ENCODE measurements at places on chromosomes 6 and 20.

GRCh38 chr20:49677777-49678758 lies 35.6 kb downstream of the B4GALT5 start:
- DNase-seq = no peak

DNA sequence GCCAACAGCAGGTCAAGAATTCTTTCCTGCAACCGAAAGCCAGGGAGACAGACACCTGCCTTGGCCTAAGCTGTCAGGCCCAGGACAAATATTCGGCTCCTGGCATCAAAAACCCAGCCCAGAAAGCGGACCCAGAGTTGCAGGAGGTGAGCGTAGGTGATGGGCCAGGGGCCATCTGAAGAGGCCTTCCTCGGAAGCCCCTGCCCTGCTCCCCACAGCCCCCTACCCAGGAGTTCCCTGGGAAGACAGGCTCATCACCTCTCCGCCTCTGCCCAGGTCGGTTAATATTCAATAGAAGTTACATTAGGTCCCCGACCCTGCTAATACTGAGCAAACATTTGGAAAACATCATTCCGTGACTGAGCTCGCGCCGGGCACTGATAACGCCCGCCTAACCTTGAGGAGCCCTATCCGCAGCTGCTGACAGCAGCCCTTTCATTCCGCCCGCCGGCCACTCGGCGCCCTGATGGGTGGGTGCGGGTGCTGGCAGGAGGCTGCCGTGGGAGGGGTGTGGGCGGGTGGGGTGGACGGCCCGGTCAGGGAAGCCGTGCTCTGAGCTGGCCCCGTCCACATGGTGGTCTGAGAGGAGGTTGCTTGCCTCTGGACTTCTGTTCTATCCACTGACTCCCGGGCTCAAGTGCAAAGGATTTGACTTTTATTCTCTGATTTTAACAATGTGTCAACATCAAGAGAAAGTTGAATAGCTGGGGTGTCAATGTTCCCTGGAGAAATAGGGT lies 55.7 kb downstream of the HNF4A start:
- DNase-seq = no peak

DNA sequence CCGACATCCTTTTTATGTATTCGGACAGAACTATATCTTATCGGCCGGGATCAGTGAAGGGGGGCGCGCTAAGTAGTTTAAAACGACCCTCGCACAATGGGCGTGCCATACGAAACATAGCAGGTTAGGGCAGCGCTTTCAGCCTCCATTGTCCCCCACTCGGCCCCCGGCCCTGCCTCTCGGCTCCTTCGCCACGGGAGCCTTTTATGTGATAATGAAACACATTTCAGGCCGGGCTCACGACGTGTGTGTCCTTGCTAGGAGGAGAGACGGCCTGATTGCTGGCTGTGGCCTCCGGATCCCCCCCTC lies 5.3 kb downstream of the FOXA2 start:
- no peak for DNase-seq

DNA sequence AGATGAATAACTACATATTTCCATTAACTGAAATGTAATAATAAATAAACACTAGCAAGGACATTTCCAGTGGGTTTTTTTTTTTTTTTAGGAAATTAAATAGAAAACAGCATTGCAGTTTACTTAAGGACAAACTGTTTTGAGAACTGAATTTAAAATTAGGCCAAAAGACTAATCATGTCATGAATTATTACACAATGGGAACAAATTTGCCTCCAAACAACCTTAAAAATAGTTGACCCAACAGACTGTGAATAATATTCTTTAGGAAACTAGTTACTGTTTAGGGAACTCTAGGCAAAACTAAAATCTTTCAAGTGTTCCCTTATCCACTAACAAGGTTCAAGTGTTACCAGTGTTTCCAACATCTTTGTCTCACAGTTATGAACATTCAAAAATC lies 16.4 kb upstream of the COL12A1 start:
- no peak for DNase-seq

GRCh38 chr6:166402582-166403277 lies 20.0 kb upstream of the MPC1 start:
- DNase-seq = no peak

- DNase-seq = no peak
Measured at GRCh38 chr6:128723667-128724066, 159.3 kb upstream of the LAMA2 start.

Measured in activated CD8-positive, alpha-beta T cell treated with anti-CD3 and anti-CD28 coated beads, Interleukin-2, amount 10 ng/mL, durations not matched to agents 7 days and 5 days (primary cell).